ENCODE measurements at places on chromosomes 2 and 18.

GRCh38 chr2:207720517-207721187, 9.2 kb downstream of the CCNYL1 start:
- no peak for DNase-seq

GRCh38 chr2:68341583-68341982, 21.8 kb upstream of the CNRIP1 start:
- DNase-seq, result no peak

GRCh38 chr2:60794271-60794863, 38.3 kb downstream of the PAPOLG start:
- DNase-seq, result no peak

- no peak for DNase-seq
Measured at GRCh38 chr2:183868153-183868552, 730.2 kb upstream of the ZNF804A start.

DNA sequence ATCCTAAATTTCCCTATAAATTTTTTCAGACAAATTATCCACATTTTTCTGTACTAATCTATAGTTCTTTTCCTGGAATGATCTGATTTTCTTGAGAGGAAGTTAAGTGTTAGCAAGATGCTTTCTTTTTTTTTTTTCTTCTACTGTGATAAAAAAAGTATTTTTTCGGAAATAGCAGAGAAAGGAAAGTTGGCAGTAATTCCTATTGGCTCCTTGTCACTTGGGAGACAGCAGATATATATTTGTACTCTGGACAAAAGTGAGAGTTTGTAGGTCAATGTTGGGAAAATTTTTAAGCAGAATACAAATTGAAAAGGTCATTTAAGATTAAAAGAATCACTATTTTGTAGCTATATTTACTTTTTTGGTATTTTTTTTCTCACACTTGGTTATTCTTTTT, 635.7 kb upstream of the NRXN1 start:
- no peak for DNase-seq

DNA sequence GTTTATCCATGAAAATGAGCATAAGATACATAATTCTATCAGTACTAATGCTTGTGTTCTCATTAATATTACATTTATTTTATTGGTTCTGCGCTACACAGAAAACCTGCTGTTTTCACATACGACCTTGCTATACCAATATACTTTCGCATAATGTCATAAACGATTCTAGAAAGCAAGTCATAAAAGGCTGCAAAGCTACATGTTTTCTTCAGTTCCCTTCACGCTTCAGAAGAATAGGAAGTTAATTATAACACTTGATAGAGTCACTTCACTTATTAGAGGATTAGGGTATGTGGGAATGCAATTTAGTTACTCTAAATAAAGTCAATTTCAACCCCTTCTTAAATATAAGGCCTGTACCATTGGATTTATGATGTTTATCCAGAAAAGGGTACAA, 29.0 kb downstream of the PSME4 start:
- DNase-seq, result no peak

- no peak for DNase-seq
Measured at GRCh38 chr18:70366174-70366573, 77.3 kb downstream of the SOCS6 start.

DNA sequence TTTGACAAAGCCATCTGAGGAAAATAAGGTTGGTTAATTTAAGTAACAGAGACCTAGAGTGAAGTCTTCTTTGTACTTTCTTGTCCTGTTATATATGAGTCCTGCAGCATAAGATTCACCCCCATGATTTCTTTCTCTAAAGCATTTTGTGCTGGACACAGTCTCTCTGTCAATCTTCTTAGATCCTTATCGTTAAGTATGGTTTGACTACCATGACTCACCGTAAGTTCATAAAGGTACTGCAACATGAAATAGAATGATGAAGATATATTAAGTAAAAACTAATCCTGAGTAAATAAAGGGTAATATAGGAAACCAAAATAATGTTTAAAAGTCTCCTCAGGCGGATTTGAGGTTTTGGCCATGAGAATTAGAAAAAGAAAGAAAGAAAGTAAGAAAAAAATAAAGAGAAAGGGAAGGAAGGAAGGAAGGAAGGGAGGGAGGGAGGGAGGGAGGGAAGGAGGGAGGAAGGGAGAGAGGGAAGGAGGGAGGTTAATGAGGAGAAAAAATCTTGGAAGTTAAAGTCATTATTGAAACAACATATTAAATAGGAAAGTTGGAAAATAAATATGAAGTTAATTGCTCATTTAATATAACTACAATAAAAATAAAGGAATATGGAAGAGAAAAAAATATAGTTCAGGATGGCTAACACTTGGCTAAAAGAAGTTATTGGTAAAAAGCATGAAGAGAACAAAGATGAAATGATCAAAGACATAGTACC, 980.3 kb upstream of the CDH2 start:
- DNase-seq, result no peak

GRCh38 chr18:28248653-28249052, 71.7 kb upstream of the CDH2 start:
- no peak for DNase-seq

DNA sequence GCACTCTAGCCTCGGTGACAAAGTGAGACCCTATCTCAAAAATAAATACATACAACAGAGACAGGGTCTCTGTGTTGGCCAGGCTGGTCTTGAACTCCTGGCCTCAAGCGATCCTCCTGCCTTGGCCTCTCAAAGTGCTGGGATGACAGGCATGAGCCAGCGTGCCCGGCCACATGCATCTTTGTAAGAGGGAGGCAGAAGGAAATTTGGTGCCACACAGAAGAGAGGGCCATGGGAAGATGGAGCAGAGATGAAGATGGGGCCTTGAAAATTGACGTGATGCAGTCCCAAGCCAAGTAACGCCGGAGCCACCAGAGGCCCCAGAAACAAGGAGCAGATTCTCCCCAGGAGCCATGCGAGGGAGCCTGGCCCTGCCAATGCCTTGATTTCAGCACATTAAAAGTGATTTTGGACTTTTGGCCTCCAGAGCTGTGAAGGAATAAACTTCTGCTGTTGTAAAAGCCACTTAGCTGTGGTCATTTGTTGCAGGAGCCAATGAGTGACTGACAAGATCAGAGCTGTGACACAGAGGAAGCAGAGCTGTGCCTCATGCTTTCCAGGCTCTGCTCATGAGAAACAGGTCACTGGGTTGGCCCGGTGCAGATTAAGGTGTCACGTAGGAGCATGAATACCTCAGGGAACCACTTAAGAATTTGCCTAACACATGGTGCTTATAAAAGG, 2.7 kb upstream of the SLC66A2 start:
- no peak for DNase-seq

DNA sequence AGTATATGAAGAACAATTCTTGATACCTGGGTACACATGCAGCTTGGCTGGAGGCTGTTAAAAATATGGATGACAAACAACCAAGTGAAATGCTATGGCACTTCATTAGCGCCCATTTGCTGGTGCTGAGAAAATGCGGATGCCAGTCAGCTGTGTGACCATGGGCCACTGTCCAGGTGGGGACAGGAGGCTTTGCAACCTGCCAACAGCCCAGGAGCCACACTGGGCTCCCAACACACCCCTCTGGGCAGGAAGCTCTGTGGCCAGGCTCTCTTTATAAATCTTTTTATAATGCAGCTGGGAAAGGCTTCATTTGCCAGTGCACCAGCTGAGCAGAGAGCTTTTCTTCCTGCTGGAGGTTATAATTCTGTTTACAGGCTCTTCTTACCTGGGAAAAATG, 19.9 kb downstream of the RNF144A start:
- no peak for DNase-seq

GRCh38 chr2:3574155-3574554, 905 bp upstream of the RPS7 start:
- no peak for DNase-seq

- no peak for DNase-seq
Measured at GRCh38 chr2:18319987-18320386, 240.5 kb downstream of the RDH14 start.

DNA sequence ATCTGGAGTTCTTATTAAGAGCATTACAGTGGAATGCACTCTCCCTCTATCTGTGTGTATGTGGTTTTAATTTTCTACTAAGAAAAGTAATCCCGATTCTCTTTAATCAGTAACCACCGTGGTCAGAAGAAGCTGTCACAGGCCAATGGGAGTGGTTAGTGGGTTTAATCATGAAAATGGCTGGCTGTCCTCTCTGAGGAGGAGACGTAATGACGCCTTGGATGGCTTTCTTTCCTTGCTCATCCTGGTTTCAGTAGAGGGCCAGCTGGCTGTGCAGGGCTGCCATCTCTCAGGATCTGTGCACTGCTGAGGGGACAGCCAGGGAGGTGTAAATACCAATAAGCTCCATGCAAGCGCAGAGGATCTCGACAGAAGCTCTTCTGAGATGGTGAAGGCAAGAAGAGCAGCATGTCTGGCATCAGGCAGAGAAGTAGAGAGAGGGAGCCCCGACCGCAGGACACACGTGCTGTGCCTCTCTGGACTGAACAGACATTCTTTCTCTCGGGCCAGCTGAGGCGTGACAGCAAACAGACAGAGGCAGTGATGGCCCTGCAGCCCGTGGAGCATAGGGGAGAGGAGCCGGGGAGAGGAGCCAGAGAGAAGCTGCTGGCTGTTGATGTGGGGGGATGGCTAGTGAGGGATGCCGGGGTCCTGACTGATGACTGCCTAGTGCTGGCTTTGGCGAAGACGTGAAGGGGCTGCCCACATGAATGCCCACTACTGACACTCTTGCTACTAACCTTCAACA, 65.1 kb upstream of the DAPL1 start:
- DNase-seq, result no peak

DNA sequence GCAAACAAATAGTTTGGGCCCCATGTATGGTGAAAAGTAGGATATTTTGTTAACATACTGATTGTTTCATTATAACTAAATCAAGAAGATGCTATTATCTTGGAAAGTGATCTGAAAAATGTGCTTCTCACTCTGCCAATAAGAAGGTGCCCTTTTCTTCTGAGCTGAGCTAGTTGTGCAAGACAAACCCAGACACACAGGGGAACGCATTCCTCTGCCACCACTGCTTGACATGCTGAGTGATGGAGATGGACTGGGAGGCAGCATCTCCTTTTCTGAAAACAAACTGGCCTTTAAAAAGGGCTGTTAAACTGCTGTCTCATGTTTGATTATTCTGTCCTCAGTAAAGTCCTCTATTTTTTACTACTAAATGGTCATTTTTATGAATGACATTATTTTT, 1989.9 kb upstream of the CELF4 start:
- no peak for DNase-seq

- DNase-seq, result no peak
Measured at GRCh38 chr2:120851116-120851773, 115.6 kb downstream of the GLI2 start.

GRCh38 chr2:47043891-47044239, 111.2 kb downstream of the STPG4 start:
- no peak for DNase-seq

- DNase-seq, result no peak
Measured at GRCh38 chr2:160667811-160668210, 174.2 kb upstream of the RBMS1 start.

GRCh38 chr2:61055557-61055956, 10.1 kb upstream of the SANBR start:
- DNase-seq, result no peak

GRCh38 chr18:27412556-27412955, 227.4 kb upstream of the CHST9 start:
- DNase-seq, result no peak

DNA sequence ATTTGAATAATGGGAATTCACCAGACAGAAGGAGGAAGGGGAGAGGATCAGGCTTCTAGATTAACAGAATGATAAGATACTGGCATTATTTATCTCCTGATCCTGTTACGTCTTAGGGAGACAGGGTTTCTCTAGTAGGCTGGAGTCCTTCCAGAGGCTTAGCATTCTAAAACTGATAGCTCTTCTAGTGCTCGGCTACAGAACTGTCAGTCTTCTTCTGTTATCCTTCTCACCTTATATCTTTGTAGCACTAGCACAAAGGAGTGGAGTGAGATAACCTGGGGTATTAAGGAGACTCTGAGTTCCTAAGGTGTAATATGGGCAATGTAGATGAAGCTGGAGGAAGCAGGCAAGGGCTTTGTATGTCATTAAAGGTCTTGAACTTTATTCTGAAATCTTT, 52.1 kb downstream of the PIKFYVE start:
- DNase-seq, result no peak

- DNase-seq, result no peak
Measured at GRCh38 chr2:21467280-21467818, 343.6 kb downstream of the TDRD15 start.

DNA sequence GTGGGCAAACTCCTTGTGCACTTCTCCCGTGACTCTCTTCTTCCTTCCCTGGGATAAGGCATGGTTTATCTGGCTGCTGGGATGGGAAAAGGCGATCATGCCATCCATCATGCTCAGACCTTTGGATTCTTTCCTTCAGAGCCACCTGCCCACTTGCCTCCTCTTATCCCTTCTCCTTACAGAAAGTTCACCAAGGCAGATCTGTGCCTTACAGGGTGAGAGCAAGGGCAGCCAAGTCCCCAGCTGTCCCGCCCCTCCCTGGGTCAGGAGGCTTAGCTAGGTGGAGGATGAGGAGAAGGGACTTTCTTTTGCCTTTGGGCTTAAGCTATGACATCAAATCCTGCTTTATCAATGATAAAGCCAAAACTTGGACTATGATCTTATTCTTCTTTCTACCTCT, 47.6 kb downstream of the KCNE4 start:
- DNase-seq, result no peak

GRCh38 chr18:13266218-13267100, 47.9 kb downstream of the LDLRAD4 start:
- DNase-seq, result no peak

DNA sequence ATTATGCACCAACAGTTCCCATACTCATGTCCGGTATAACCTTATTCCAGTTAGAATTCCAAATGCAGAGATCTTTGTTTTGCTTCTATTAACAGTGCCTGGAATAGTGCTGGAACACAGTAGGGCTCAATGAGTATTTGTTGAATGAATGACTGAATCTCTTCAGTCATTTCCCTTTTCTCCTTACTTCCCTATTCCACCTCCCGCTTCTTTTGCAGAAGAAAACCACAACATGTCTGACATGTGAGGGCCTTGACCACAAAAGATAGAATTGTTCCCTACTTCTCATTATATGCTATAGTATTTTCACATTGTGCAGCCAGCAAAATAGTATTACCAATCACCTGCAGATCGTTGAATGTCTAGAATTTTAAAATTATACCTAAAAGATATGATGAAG, 19.5 kb upstream of the HNRNPLL start:
- no peak for DNase-seq

DNA sequence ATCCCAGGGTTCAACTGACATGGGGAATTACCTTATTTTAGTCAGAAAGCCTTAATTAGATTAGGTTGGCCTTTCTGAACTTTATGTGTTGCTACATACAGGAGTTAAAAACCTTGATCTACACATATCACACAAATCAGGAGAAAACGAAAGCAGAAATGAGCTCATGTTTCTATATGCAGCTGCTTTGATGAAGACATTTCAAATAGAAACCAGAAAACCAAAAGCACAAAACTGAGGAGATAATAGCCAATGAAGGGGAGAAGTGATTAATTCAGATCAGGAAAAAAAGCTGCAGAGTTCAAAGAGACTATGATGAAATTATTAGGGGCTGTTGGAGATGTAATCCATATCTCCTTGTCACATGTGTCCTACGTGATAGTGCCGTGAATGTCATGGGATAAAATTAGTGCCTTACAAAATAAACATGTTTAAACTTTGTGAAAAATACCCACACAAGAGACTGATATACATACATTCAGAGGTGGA, 255.0 kb downstream of the CAMKMT start:
- DNase-seq, result peak; percentile 13

Data from GM19239 (cell line).